Suprapubic skin (tissue), 4 donors: ENCODE measurements at places on chromosomes 3 and 15.

DNA sequence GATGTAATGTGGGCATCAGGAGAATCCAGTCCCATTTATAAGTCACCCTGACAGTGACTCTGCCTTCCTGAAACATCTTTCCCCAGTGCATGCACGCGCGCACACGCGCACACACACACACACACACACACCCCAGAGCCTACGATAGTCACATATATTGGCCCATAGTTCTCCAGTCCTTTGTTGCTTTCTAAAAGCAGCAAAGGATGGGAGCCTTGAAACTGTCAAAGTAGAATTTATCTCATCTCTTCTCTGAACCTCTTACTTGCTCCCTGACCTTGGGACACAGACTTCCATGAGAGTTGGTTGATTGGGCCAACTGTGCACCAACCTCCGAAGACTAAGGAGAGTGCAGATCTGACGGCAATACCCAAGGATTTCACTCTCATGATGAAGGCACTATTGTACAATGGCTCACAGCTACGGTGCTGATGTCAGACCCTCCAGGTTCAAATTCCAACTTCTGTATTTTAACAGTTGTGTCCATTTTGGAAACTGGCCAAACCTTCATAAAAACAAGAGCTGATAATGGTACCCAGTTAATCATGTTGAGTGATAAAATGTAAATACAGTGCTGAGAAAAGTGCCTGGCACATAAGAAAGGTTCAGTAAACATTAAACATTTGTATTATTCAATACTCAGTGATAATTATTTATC, 8.3 kb downstream of the CPA3 start:
- no peak for DNase-seq

- DNase-seq = no peak
Measured at GRCh38 chr3:9102240-9102981, 139.1 kb upstream of the RAD18 start.

DNA sequence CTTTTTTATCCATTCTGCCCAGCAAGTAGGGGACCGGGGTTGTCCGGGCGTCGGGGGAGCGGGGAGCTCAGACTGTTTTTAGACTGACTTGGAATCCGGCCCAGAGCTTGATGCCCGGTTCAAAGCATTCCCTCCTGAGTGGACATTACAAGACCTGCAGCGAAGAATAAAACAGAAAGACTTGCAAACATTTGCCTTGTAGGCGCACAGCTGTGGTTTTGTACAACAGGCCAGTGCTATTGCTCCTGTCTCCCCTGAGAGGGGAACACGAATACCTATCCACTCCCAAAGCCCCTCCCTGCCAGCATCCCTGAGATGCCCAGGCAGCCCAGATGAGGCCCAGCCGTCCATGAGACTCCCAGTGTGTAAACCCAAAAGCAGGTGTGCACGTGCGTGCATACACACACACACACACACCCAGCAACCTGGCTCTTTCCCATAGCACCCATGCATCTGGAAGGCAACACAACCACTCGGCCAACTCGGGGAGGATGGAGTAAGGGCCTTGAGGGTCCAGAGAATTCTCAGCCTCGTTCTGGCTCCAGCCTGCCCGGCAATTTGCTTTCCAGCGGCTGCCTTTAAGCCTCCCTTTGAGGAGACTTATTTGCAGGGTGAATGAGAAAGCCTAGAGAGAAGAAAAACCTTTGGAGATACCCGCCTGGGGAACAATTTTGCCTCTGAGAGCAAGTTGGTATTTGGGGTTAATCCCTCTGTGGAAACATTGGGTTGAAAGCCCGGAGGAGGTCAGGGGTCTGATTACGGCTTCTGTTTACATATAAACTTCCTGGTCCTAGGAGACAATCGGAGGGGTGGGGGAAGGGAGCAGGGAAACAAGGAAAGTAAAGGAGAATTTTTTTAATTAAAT, 161.0 kb upstream of the HES1 start:
- no peak for DNase-seq

GRCh38 chr15:69861331-69862171, 236.2 kb downstream of the TLE3 start:
- DNase-seq = no peak

DNA sequence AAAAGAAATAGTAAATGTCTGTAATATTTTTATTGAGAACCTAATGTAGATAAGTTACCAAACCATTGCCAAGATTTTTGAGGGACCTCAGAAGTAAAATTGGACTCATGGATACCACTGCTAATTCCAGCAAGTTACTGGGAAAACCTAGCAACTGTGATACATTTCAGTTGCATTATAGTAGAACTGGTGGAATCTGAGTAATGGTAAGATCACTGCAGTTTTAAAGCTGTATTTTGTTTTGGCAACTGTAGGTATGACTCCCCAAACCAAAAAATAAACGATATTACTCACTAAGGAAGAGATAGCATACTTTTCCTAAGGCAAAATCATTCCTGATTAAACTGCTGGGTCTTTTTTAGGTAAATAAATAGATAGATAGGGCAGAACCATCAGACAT, 54.0 kb downstream of the ARMC8 start:
- DNase-seq = no peak

- DNase-seq = no peak
Measured at GRCh38 chr3:177610262-177610661, 413.0 kb upstream of the TBL1XR1 start.

- DNase-seq = no peak
Measured at GRCh38 chr15:93913310-93913709, 318.1 kb upstream of the MCTP2 start.

DNA sequence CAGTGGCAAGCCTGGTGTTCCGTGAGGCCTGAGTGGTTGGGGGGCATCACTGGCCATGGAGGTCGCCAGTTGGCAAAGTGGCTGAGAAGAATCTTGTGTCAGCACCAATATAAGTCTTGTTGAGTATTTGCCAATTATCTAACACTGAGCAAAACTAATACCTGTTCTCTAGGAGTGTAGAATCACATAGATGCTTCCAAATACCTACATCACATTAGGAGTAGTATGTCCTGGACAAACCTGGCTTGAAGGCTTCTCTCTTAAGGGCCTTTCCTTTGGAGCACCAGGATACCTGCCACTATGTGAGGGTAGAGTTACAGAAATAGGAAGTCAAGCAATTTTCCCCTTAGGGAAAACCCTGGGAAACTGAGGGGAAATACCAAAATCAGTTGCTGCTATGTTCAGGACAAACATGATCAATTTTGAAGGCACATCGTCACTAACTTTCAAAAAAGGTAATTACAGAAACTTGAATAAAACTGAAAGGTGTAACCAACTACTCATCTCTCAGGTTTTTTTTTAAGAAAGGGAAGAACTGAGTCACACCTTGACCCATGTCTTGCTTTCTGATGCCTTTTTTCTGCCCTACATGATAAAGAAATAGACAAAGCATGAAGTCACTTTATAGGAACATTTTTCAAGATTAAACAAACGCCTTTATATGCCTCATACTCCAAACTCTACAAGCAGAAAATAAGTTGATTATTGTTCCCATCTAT, 100.4 kb downstream of the IMPG2 start:
- DNase-seq = no peak

DNA sequence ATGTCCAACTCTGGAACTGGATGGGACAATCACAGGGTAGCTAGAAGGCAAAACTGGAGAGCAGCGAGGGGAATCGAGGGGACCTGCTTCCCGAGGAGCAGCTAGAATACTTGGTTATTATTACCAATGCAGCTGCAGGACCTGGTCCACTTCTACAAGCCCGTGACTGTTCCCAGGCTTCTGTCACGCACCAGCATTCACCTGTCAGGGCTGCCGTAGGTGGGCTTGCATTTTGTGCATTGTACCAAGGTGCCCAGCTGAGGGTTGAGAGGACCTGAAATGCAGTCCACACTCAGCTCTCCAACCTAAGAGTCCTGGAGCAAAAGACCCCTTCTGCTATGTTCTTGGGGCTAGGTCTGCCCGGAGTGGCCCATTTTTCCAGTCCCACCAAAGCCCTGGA, 2.3 kb downstream of the SEMA4B start:
- no peak for DNase-seq

GRCh38 chr3:193894121-193894863, 241.7 kb upstream of the HES1 start:
- DNase-seq = no peak

- no peak for DNase-seq
Measured at GRCh38 chr15:69940441-69941300, 157.0 kb downstream of the TLE3 start.

GRCh38 chr15:58522391-58522790, 90.6 kb downstream of the LIPC start:
- DNase-seq = no peak

- DNase-seq = no peak
Measured at GRCh38 chr3:37902674-37903073, 41.0 kb downstream of the CTDSPL start.

GRCh38 chr15:88894819-88895767, at the start of gene HAPLN3:
TSS of gene HAPLN3 (minus strand) at chr15:88895544. CDS start at chr15:88887298, 8,246 bp downstream.
- DNase-seq = no peak

GRCh38 chr15:61499376-61499775, 270.3 kb upstream of the RORA start:
- DNase-seq = no peak

DNA sequence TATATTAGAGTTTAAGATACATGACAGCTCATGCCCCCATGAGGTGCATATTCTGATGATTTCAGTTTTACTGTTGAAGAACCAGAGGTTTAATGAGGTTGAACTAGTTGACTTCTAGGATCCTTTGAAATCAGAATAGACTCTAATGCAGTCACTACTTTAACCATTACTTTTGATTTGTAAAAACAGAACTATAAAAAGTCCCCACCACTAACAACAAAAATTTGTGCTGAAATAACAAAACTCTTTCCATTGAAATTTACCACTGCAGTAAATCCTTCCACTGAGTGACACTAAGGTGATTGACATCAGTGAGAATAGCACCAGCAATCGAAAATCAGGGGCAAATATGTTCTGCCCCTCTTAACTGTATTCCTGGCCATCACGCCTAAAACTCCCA, 214.1 kb downstream of the SHQ1 start:
- no peak for DNase-seq

DNA sequence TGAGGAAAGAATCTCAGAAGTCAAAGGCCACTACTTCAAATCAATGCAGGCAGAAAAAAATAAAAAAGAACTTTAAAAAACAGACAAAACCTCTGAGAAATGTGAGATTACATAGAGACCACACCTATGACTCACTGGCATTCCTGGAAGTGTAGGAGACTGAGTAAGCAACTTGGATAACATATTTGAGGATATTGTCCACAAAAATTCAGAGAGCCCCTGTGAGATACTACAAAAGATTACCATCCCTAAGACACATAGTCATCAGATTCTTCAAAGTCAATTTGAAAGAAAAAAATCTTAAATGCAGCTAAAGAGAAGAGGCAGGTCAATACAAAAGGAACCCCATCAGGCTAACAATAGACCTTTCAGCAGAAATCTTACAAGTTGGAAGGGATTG, 887.3 kb downstream of the NTRK3 start:
- DNase-seq = no peak

GRCh38 chr3:178084938-178085816, 451.1 kb upstream of the KCNMB2 start:
- DNase-seq = peak; percentile 86

DNA sequence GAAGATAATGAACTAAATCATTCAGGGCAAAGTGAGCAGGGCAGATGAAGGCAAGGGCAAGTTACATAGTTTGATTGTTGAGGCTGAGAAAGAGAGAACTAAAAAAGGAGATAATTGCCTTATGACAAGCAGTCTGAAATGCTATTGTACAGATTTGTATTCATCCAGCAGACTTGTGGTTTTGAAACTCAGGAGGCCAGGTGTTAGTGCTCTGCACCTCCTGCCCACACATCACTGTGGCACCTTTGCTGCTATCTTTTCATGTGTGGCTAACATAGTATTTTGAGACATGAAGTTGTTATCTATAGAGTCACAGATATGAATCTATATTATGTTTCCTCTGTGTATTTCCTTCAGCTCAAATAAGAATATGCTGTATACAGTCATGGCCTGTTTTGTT, 24.3 kb upstream of the SUCLG2 start:
- no peak for DNase-seq

DNA sequence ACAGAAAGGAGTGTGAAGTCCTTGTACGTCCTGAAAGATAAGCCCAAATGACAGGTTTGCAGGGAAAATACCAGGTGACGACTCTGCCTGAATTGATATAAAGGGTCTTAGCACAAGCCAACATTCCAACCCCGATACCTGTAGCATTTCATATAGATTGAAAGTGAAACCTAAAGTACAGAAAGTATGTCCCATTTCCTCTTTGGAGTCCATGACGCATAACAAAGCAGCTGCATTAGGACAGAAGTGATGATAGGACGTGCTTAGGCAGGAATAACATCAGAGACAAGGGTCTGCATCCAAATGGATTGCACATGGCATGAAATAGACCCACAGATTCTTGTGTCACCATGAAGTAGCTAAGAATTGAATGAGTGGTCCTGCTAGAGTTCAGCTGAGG, 187.0 kb upstream of the ROBO1 start:
- DNase-seq = no peak

GRCh38 chr3:76199382-76199781, 414.0 kb upstream of the ZNF717 start:
- DNase-seq = no peak

GRCh38 chr3:70000028-70000410, 486 bp downstream of the SAMMSON start:
- no peak for DNase-seq

DNA sequence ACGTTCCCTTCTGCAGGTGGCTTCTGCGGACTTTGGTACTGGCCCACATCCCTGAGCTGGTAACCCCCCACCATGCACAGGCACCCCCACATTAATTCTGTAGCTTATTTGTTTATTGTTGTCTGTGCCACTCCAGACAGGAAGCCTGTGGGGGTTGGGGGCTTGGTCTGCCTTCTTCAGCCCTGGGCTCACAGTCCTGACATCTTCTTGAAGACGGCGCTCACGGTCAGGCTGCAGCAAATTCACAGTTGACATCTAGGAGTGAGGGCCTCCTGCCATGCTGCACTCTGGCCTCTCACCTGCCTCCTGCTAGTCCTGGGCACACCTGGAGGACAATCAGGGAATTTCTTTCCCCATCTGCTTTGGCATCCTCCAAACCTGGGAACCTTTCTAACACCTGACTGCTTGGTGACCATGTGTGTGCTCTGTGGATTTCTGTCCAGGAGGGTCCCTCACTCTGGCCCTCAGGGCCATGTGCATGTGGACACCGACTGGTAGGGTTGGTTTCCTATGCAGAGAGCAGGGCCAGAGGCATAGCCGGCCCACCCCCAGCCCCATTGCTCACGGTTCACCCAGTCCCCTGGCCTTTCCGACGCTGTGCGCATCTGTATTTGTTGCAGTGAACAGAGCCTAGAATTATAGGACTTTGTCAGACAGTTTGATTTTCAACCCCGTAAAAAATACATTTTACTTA, 68.8 kb downstream of the APBA2 start:
- no peak for DNase-seq

- no peak for DNase-seq
Measured at GRCh38 chr15:42726114-42726513, 10.8 kb downstream of the CDAN1 start.

DNA sequence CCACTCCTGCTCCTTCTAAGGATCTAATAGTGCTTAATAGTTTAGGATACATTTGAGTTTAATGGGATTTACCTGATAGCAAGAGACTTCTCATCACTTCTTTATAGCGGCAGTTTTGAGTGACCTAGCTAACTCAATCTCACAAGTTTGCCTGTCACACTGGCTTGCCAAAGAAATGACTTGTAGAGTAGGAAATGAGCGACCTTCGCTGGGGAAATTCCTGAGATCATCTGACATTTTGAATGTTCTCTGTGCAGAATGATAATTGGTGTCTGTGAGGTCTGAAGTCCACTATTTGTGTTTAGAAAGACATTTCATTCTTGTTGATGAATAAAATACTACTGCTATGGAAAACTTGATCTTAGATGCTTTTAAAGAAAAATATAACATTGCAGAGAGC, 30.3 kb downstream of the SUCLG2 start:
- DNase-seq = no peak

- DNase-seq = no peak
Measured at GRCh38 chr15:101646672-101647071, 5.5 kb downstream of the TM2D3 start.

- DNase-seq = no peak
Measured at GRCh38 chr3:182527745-182528144, 265.6 kb upstream of the ATP11B start.
